ENCODE measurements at places on chromosomes 2 and 18. TPM values are rescaled to one million over a fixed set of nuclear protein-coding genes. Genes with fewer than 3 reads are reported as not detected.

Gene KCNG3
- total RNA-seq: not detected

Gene ACADL
- total RNA-seq: 97.0 TPM

DNA sequence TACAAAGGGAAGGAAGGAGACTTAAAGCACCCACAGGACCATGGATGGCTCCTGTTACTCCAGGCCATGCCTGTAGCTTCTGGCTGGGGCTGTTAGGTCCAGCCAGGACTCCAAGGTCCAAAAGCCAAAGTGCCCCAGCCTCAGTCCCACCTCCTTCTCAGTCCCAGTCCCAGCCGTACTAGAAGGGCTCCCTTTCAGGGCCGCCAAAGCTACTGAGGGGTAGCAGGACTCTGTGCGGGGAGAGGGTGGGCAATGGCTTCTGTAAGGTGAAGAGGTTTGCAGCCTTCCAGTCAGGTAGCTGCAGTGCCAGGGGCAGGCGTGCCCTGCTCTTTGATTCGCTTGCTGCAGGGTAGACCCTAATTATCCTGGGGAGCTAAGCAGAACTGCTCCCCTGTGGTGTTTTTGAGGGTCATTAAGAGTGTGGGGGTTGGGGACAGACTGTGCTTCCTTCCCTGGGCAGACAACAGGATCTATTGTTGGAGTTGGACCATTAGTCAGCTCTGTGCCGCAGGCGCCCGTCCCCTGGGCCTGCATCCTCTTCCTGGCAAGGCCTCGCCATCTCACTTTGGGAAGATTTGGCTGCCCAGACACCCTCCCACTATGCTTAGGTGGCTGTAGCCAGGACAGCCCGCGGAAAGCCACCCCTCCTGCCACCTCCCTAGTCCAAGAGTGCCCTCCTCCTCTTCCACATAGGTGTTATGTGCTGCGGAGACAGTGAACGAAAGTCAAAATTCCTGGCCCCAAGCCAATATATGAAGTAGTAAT, 118.8 kb downstream of the ZBTB7C start:
- H3K4me1 ChIP-seq: peaks cover 3% of the 10 kb centered on the region
- H3K36me3 ChIP-seq: no peaks in the 10 kb centered on the region
- H3K4me3 ChIP-seq: no peak overlapping the region
- no peak overlapping the region for H3K27ac ChIP-seq
- no peak for DNase-seq
- H3K27me3 ChIP-seq: no peaks in the 10 kb centered on the region

- H3K27ac ChIP-seq: no peak overlapping the region
- no peaks in the 10 kb centered on the region for H3K27me3 ChIP-seq
- H3K4me3 ChIP-seq: no peak overlapping the region
- no peaks in the 10 kb centered on the region for H3K4me1 ChIP-seq
- no peaks in the 10 kb centered on the region for H3K36me3 ChIP-seq
Observed at GRCh38 chr2:170101789-170102188, 76.2 kb upstream of the MYO3B start.

DNA sequence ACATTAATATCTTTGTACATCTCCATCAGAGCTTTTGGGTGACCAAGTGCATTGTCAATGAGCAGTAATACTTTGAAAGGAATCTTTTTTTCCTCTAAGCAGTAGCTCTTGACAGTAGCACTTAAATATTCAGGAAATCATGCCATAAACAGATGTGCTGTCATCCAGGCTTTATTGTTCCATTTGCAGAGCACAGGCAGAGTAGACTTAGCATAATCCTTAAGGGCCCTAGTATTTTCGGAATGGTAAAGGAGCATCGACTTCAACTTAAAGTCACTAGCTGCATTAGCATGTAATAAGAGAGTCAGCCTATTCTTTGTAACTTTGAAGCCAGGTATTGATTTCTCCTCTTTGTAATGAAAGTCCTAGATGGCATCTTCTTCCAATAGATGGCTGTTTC, 121.8 kb upstream of the CWC22 start:
- H3K36me3 ChIP-seq: no peaks in the 10 kb centered on the region
- H3K4me1 ChIP-seq: no peaks in the 10 kb centered on the region
- no peaks in the 10 kb centered on the region for H3K27me3 ChIP-seq

DNA sequence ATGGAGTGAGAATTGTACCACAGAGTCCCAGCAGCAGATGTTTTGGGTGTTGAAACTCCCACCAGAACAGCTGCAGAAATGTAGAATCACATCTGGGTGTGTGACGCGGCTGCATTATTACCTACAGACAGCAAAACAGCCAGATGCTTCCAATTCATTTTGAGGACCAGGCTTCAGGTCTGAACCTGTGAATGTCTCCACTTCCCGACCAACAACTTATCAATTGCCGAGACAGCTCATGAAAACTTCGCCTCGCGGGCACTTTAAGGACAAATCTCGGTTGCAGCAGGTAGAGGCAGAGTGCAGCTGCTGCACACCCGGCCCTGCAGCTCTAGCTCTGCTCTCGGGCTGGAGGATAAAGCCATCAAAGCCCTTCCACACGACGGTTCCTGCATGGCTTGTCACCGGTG, 202.0 kb downstream of the HRH4 start:
- H3K4me1 ChIP-seq: peaks cover 5% of the 10 kb centered on the region
- H3K27ac ChIP-seq: no peak overlapping the region
- no peaks in the 10 kb centered on the region for H3K36me3 ChIP-seq
- H3K4me3 ChIP-seq: no peak overlapping the region
- H3K27me3 ChIP-seq: no peaks in the 10 kb centered on the region

DNA sequence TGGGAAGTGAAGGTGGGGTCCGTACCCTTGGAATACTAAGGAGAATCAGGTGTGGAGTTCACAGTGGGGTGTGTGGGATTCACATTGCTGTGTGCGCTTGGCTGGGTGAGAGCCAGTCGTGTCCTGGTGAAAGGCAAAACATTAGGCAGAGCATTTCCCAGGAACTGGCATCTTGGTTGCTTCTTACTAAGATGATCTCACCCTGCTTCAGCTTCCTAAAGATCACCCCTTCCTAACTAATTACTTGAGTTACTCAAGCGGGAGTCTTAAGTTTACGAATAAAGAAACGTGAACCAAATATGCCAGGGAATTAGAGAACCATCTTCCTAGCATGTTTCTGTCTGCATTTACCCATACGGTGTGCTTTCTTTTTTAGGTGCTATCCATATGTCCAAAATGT, 122.9 kb downstream of the NCK2 start:
- peaks cover 38% of the 10 kb centered on the region for H3K4me1 ChIP-seq
- no peaks in the 10 kb centered on the region for H3K27me3 ChIP-seq
- H3K36me3 ChIP-seq: no peaks in the 10 kb centered on the region
- DNase-seq: no peak
